ENCODE measurements at places on chromosomes 7 and 10. TPM values are rescaled to one million over a fixed set of nuclear protein-coding genes. Genes with fewer than 3 reads are reported as not detected.

The GNAT3 gene
- not detected for total RNA-seq

The FERD3L gene
- not detected for total RNA-seq

The GHRHR gene
- not detected for total RNA-seq

The TRPV6 gene
- total RNA-seq = not detected

The HOXA9 gene
- 14.2 TPM for total RNA-seq

The SSC4D gene
- 0.66 TPM for total RNA-seq

The SKIDA1 gene
- total RNA-seq = under 0.01 TPM
